ENCODE measurements at places on chromosomes 1 and 21.
A peak's percentile ranks its signal among the peaks of the same experiment; 100 is the strongest.

DNA sequence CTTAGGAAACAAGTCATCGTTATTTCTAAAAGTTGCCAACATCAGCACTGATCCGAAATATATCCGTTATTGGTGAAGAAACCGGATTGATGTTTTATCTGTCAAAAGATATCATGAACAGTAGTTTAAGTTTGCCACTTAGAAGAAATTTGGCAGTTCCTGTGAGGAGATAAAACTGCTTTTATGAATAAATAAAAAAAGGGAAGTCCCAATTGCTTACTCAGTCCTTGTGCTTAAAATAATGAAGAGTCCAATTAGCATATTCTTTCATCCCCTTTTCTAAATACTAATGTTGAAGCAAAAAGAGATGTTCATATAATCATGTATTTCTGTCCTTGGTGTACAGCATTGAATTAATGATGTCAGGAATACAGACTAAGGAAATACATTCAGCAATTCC is 164.6 kb downstream of the NCAM2 start:
- no peak for DNase-seq

DNA sequence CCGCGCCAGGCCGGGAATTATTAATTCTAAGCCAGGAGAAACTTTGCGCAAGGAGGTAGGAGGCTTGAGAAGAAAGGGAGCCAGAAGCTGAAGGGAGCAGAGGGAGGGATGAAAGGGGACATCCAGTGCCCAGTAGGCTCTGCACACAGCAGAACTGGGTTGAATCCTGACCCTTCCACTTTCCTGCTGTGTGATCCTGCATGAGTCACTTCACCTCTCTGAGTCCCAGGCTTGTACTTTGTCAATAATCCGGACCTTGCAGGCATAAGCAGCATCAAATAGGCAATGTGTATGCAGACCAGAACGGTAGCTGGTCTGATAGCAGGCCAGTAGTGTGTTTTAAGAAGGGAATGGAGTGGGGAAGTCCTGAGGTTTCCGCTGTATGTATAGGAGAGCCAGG is 25.5 kb upstream of the EPB41 start:
- DNase-seq = no peak

DNA sequence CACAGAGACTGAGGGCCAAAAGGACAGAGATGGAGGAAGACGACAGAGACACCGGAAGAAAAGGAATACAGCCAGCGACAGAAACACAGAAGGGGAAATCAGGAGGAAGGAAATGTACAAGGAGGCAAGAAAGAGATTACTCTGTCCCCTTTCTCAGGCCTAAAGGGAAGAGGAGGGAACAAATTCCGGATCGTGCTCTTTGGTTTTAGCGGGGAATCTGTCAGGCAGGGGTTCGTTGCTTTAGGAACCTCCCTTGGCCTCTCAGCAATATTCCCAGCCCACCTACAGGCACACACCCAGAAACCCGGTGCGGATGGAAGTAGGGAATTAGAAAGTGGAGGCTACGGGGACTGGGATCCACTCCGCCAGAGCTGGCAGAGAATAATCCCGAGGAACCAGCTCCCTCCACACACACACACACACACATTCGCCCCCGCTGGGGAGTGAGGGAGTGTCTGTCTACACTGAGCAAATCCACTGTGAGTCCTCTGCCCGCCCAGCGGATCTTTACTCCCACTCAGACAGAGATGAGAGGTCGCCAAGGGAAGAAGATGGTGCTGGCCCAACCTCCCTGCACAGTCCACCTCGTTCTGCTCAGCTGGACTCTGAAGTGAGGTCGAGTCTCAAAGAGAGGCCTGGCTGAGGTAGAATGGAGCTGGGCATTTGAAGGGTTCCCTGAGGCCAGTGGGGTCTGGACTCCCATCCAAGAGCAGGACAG is 5.7 kb downstream of the TAL1 start:
- DNase-seq = peak; percentile 41

GRCh38 chr1:196774603-196775002 is at the start of gene CFHR3:
CFHR3 (plus strand) TSS chr1:196774840; CDS start chr1:196774887, 47 bp downstream.
- DNase-seq = no peak

- no peak for DNase-seq
Measured at GRCh38 chr1:148166558-148167492, 14.7 kb upstream of the NBPF11 start.

DNA sequence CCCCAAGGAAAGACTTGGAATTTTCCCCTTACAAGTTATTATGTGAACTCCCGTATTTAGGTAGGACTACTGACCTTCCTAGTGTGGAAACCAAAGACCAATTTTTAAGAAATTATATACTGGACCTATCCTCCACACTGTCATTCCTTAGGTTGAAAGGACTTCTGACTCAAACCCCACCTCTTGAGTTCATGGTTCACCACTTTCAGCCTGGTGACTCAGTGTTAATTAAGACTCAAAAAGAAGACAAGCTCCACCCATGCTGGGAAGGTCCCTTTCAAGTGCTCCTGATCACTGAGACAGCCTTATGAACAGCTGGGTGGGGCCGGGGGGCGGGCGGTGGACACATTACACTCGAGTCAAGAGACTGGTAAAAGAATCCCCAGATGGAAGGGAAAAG is 113.2 kb downstream of the LRRC53 start:
- no peak for DNase-seq

- DNase-seq = no peak
Measured at GRCh38 chr1:19154876-19155275, 55.2 kb downstream of the UBR4 start.

DNA sequence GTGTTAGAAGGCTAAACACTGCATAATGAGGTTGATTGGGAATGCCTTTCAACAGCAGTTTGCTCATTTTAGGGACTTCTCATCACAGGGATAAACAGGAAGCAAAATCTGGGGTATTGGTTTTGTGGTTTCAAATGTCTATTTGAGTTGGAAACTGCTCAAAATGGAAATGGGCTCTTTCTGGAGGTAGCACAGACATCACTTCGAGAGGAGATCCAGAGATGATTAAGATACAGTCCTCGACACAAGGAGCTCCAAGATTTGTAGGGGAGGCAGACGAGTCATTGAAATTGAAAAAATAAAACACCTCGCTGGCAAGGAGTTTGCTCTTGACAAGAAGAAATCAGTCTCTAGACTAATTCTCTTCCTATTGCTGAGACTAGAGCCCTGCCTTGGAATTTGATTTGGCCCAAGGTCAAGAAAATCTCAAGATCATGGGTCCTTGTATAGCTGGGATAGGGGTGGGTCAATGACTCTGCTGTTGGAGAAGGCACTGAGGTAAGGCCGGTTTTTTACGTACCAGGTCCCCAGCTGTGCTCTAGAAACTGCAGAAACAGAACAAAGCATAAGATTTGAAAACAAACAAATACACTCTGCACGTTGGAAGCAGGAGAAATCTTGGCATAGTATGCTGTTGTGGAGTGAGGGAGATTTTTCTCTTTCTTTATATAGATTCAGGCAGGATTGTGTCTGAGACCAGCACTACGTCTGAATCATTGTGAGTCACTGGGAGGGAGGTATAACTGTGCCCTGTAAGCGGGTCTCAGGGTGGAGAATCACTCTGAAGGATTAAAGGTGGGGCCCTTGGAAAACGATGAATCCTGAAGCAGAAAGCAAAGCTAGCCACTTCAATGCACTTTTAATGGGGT is 17.7 kb upstream of the KLHDC8A start:
- no peak for DNase-seq

- no peak for DNase-seq
Measured at GRCh38 chr1:193680247-193680923, 494.0 kb upstream of the B3GALT2 start.

- DNase-seq = no peak
Measured at GRCh38 chr1:88284066-88284465, 400.0 kb upstream of the PKN2 start.

DNA sequence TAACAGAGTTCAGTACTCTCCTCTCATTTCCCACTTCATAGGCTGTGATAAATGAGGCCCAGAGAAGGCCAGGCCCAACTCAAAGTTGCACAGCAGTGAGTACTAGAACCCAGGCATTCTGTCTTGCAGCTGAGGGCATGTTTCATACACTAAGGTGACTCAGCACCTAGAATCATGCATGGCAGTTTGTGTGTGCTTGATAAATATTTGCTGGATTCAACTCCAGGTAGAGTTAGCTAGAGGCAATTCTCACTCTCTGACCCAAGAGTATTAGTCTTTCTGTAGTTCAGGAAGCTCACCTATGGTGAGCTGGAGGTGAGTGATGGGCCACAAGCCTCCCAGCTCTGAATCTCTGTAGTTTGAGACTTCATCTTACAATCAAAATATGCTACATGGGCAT is 10.7 kb downstream of the NKAIN1 start:
- DNase-seq = no peak

DNA sequence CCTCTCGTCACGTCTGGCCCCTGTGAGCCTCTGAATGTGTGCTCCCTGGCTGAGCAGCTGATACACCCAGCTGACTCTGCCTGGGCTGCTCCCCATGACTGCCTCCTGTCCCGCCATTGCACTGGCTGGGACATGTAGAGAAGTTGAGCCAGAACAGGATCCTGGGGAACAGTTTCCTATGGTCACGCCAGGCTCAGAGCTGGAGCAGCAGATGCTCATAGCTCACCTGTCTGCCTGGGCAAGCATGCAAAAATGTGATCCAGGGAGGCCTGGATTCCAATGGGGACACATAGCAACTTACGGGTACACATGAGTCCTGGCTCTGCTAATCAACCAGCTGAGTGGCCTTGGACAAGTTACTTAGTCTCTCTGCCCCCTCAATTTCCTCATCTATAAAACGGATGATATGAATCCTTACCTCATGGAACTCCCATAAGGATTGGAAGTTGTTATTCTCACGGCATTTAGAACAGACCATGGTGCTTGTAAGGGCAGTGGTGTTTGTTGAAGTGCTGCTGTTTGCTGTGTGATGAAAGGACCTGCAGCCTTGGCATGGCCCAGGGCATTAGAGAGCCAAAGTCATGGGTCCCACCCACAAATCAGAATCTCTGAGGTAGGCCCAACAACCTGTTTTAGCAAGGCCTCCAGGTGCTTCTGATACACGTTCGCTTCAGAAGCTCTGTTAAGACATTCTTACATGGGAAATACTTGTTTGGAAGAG is 150.3 kb upstream of the VANGL1 start:
- no peak for DNase-seq

GRCh38 chr1:109513110-109513710 is 3.7 kb upstream of the AMIGO1 start:
- DNase-seq = no peak

GRCh38 chr1:155191904-155192303 is 15.8 kb downstream of the THBS3 start:
- DNase-seq = no peak

DNA sequence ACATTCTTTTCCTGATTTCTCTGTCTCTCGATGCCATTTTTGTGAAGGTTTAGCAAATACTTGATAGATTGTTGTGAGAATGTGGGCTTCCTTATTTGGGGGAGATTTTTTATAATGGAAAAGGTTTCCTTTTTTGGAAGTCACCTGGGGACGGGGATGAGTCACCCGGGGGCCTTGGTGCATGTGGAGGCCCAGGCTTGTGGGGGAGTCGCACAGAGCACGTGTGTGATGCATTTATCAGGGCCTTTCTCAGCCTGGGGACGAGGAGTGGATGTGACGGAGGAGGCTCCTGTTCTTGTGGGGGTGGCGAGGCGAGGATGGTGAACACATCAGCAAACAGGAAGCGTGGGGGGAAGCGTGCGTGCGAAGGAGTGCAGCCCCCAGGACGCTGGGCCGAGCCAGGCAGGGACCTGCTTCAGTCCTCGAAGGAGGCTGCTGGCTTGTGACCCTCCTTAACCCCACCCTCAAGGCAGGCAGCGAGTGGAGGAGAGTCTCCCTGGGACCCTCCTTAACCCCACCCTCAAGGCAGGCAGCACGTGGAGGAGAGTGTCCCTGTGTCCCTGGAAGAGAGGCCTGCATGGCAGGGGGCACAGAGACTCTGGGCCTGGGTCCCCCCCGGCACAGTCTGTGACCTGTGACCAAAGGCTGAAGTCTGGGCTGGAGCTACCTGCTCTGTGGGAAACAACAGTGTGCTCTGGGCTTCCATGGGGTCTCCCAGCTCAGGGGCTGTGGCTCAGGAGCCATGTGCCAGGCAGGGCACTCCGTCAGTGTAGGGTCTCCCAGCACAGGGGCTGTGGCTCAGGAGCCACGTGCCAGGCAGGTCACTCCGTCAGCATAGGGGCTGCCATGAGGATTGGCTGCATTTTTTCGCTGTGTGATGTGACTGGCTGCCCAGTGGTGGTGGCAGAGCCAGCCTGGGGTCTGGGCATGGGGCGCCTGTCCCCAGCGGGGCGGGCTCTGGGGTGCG is 57.2 kb downstream of the AGPAT3 start:
- no peak for DNase-seq

DNA sequence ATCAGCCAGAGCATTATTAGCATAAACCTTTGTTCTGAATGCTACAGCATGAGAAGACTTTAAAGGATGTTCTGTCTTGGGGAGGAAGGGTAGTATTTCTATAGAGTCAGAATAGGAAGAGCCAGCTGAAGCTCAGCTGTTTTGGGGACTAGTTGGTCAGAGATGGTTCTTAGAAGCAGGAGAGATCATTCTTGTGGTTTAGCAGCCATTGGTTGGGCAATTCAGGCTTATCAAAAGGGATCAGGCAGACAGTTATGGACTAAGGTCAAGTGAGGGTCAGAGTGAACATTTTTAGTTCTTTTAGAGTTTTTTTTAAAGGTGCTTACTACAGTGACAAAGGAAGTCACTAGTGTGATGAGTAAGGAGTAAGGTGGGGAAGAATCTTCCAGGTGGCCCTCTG is 245.5 kb downstream of the RPS6KC1 start:
- DNase-seq = no peak

DNA sequence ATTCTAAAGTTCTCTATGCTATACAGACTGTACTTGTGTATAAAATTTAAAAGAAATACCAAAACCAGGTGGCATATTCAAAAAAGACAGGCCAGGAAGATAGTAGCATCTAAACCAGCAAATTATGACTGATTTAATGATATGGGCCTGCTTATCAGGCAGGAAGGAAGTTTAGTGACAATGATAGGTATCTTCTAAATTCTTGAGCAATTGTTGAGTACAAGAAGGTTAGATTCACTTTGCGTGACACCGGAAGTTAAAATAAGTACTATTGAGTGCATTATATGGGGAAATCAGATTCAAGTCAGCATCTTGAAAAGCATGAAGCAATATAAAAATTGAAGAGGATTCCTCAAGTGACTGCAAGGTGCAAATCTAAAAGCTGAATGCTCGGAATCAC is 186.8 kb upstream of the RGS18 start:
- no peak for DNase-seq

- DNase-seq = no peak
Measured at GRCh38 chr1:67815303-67816094, 17.8 kb downstream of the GNG12 start.

GRCh38 chr1:91513706-91514105 is 13.1 kb downstream of the CDC7 start:
- DNase-seq = no peak

DNA sequence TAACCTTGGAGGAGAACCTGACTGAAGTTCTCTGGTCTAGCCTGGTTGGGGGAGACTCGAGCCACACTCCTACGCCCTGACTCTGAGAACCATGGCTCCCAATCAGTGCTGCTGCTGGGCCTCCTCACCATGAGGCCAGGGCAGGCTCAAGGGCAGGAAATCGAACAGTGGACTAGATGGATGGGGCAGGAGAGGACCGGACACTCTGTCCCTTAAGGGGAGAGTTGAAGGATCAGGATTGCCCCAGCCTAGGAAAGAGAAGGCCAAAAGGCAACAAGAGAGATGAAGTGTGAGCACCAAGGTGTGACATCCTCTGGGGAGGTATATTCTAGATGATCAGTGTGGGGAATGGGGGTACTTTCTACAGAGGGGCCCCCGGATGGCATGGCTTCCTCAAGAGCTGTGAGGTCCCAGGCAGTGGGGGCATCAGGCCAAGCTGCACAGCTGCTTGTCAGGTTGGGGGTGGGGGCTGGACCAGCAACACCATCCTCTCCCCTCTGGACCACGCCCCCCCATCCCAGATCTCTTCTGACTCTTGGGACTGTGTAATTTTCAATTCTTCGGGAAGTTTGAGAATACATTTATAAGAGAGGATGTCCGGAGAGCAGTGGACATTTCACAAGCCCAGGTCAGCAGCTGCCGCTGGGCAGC is 34.0 kb downstream of the MX1 start:
- no peak for DNase-seq
